Renal cortex interstitium (tissue), 15 donors: ENCODE measurements at places on chromosomes 4 and X. TPM values are rescaled to one million over a fixed set of nuclear protein-coding genes. Genes with fewer than 3 reads are reported as not detected.
A peak's percentile ranks its signal among the peaks of the same experiment; 100 is the strongest.

DNA sequence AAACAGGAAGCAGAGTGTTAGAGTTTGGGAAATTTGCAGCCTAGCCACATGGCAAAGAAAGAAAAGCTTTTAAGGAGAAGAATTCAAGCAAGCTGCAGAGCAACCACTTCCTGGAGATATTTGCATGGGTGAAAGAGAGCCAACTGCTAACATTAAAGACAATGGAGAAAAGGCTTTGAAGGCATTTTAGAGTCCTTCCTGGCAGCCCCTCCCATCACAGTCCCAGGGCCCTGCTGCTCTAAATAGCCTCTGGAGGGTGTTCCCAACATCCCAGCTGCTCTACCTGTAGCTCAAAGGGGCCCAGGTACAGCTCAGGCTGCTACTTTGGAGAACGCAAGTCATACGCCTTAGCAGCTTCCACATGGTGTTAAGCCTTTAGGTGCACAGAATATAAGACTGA, 235.9 kb upstream of the FMR1 start:
- no peak for DNase-seq

- no peak for DNase-seq
Observed at GRCh38 chr4:123397144-123398065, 810 bp downstream of the SPRY1 start.

Gene ADGRL3
- 27.8 TPM for polyA plus RNA-seq

- no peak for DNase-seq
Observed at GRCh38 chr4:184292877-184293276, 75.2 kb upstream of the ENPP6 start.

GRCh38 chr4:5292101-5292500, 240.8 kb downstream of the STK32B start:
- no peak for DNase-seq

- DNase-seq: no peak
Observed at GRCh38 chr4:112956484-112956896, 93.0 kb upstream of the ANK2 start.

Gene CXXC4
- polyA plus RNA-seq: 10.2 TPM

Gene SASH3
- 2.5 TPM for polyA plus RNA-seq

GRCh38 chrX:402857-403256, 16.1 kb upstream of the PPP2R3B start:
- DNase-seq: no peak

GRCh38 chrX:120350450-120351138, 11.3 kb upstream of the ATP1B4 start:
- DNase-seq: no peak

GRCh38 chr4:119785963-119786362, 157.4 kb upstream of the PDE5A start:
- DNase-seq: no peak

GRCh38 chr4:84490663-84491062, 8.4 kb downstream of the NKX6-1 start:
- no peak for DNase-seq

DNA sequence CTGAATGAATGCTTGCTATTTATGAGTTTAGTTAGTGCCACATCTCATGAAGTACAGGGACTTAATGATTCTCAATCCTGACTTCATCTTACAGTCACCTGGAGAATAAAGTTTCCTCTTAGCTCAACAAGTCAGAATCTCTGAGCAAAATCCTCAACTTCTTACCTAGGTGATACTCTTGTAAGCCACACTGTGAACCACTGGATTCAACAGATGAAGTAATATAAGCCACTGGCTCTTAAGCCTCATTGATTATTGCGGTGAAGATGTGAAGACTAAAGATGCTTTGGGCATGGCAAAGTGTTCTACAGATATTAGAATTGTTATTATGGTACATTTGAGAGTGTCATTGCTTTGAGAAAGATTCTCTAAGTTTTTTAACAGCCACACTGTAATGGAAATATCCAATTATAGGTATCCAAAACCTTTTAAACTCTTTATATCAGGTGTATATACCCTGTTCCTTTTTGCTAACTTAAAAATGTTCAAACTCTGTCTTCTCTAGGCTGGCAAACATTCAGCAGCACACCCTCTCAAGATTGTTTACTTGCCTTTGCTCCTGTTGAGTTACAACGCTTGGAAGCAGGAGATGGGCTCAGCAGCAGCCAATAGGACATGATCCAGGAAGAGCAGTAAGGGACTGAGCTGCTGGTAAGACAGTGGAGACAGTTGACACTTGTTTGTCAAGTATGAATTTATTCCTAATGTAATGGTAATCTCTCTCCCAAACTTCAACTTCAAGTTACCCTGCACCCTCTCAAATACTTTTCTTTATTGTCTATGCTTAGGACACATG, 43.4 kb downstream of the TET2 start:
- DNase-seq: no peak

GRCh38 chrX:117987373-117987772, 129.2 kb downstream of the KLHL13 start:
- no peak for DNase-seq

Gene SLC10A7
- 15.2 TPM for polyA plus RNA-seq

DNA sequence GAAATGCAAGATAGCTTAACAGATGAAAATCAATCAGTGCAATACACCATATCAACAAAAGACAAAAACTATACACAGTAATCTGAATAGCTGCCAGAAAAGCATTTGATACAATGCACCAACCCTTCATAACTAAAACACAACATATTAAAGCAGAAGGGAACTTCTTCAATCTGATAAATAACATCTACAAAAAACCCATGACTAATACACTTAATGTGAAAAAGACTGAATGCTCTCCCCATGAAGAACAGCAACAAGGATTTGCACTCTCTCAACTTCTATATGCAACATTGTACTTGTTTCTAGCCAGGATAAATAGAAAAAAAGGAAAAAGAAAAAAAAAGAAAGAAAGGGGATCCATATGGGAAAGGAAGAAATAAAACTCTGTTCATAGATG, 139.7 kb downstream of the RBM47 start:
- no peak for DNase-seq

- DNase-seq: no peak
Observed at GRCh38 chr4:111454961-111455360, 690.3 kb upstream of the FAM241A start.

Gene NLRP2B
- not detected for polyA plus RNA-seq

- DNase-seq: no peak
Observed at GRCh38 chrX:77434962-77435361, 12.2 kb upstream of the FGF16 start.

DNA sequence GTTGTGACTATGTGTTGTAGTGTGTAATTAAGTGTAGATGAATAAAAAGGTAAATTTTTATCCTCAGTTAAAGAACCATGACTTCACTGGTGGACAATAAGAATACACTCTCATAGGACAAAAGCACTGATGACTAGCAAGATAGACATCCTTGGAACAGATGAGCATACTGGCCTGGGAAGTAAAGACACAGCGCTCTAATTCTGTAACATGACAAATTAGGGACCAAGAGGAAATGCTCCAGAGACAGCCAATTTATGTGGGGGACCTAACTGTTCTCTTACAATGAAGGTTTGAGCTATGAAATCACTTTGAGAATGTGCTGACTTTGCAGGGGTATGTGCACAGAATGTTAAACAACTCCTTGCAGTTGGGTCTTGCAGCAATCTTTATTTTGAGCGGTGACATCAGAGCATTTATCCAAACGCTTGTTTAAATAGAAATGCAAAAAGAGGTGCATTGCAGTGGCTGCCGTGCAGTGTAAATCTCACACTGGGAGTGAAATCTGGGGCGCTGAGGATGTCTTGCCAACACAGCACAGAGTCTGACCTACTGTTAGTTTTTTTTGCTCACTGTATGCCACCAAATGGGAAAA, 109.3 kb downstream of the MAGEC2 start:
- no peak for DNase-seq

DNA sequence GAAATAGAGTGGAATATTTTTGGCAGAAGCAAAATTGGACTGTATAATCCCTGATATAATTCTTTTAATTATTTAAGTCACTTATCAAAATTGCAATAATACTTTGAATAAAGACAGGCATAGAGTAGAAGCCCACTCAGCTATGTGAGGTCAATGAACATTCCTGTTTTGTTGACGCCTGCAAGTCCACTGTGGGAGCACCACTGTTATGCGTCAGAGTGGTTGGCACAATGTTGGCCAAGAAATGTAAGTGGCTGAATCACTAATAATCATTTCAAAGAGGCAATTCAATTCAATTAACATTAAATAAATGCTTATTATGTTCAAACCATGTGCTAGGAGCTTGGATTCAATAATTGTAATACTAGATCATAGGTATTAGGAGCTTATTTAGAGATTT, 221.0 kb downstream of the SPCS3 start:
- DNase-seq: no peak

Gene PABPC4L
- polyA plus RNA-seq: 10.5 TPM

Gene CXorf49
- not detected for polyA plus RNA-seq

Gene ERVMER34-1
- polyA plus RNA-seq: 3.3 TPM

GRCh38 chrX:12949927-12950656, 24.8 kb upstream of the TMSB4X start:
- no peak for DNase-seq

DNA sequence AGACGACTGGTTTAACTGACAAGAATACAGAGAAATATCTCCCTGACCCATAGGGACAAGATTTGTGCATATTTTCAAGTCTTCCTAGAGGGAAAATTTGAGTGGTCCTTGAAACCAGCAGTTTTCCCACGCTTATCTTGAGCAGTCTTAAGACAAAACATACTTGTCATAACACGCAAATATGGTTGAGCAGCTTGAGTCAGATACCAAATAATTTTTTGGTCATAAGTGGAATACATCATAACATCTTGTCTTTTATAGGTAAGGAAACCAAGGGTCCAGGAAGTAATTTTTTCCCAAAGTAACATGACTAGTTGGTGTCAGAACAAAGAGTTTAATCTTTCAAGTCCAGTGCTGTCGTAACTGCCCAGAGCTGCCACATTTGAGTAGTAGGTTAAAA, 50.5 kb downstream of the MOSPD2 start:
- no peak for DNase-seq

Gene CCDC149
- polyA plus RNA-seq: 16.9 TPM

DNA sequence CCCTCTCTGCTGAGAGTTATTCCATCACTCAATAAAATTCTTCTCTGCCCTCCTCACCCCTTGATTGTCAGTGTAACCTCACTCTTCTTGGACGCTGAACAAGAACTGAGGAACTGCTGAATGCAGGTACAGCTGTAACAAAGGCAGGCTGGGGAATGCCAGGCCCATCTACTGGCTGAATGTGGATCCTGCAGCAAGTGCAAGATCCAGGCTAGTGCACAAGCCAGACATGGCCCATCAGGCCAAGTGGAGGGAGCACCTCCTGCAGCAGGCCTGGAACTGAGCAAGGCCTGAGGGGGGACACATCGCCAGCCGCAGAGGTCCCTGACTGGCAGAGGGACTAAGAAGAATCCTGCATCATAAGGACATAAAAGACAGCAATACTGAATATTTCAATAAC, 411.8 kb upstream of the PCDH10 start:
- no peak for DNase-seq

DNA sequence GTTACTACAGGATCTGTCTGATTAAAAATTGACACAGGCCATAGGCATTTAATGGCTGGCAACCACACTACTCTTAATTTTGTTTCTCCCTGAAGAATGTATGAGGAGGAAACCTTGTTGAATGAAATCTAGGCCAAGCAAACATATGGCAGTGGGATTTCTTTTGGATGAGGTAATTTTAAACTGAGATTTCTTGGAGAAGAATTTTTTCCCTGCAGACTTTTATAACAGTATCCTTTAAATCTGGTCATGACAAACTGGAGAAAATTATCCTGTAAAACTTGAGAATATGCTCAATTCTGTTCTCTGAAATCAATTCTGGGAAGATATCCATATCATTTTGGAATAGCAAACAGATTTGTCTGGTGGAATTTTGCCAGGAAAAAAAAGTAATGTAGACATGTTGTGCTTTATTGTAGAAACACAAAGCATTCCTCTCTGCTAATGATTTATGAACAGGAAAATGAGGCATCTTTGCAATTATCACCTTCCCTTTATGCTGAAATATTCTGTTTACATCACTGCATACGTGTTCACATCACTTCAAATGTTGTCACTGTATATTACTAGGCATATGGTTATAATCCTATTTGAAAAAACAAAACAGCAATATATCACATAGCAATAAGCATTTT, 108.3 kb upstream of the ARSJ start:
- DNase-seq: no peak

DNA sequence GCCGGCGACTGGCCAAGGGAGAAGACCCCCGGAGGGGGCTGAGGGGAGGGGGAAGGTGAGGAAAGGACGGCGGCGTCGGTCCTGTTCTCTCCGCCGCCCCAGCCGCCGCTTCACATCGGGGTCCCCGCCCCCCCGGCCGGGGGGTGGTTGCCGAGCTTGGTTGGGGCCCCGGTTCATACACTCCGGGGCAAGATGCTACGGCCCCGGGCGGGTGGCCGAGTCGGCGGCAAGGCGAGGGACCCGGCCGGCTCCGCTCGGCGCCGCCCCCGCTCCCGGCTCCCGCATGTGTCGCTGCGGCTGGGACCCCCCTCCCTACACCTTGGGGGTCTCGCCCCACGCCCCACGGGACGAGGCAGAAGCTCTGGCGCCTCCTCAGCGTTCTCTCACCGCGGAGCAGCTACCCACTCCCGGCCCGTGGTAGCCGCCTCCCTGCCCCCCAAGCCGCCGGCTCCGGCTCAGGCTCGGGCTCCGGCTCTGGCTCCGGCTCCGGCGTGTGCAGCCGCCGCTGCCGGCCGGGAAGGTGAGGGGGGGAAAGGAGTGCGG, 461 bp downstream of the FBXW7 start:
- no peak for DNase-seq

DNA sequence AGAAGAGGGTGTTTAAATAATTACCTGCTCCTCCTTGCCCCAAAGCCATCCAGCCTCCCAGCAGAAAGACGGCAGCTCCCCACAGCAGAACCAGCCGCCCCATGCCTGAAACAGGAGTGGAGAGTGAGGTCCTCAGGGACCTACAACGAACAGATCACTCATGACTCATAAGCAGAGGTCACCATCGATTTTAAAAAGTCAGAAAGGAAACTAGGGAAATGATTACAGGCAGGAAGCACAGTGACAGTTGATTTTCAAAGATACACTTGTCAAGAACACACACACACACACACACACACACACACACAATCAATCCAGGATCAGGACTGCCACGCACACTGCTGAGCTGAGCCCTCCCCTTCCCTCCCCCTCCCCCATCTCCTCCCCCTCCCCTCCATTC, at the start of gene CRLF2:
CRLF2 (minus strand) TSS at position 118 of the 400 bp plus-strand sequence; CDS start at position 103, 15 bp downstream.
- DNase-seq: no peak

- DNase-seq: no peak
Observed at GRCh38 chr4:38523524-38524448, 140.2 kb upstream of the KLF3 start.

GRCh38 chrX:74383611-74384010, 37.7 kb upstream of the SLC16A2 start:
- DNase-seq: peak; percentile 15

GRCh38 chr4:130424211-130424610, 1328.3 kb downstream of the C4orf33 start:
- DNase-seq: no peak

Gene PLXNB3
- polyA plus RNA-seq: 1.0 TPM

- DNase-seq: no peak
Observed at GRCh38 chrX:8237718-8238117, 66.7 kb upstream of the VCX2 start.
